ENCODE measurements at places on chromosomes 12 and 14. TPM values are rescaled to one million over a fixed set of nuclear protein-coding genes. Genes with fewer than 3 reads are reported as not detected.

FOXG1 gene
- total RNA-seq, result not detected

COA8 gene
- total RNA-seq, result 37.1 TPM

PTPN6 gene
- total RNA-seq, result 44.8 TPM

KLHDC1 gene
- 0.94 TPM for total RNA-seq

OR4E2 gene
- not detected for total RNA-seq

KLRC1 gene
- total RNA-seq, result 1.3 TPM

FAM181A gene
- total RNA-seq, result not detected

- H3K36me3 ChIP-seq, result no peaks in the 10 kb centered on the region
- no peaks in the 10 kb centered on the region for H3K4me1 ChIP-seq
- H3K27ac ChIP-seq, result no peak overlapping the region
- H3K4me3 ChIP-seq, result no peak overlapping the region
- no peaks in the 10 kb centered on the region for H3K27me3 ChIP-seq
Observed at GRCh38 chr14:30243207-30243606, 315.6 kb upstream of the PRKD1 start.

DNA sequence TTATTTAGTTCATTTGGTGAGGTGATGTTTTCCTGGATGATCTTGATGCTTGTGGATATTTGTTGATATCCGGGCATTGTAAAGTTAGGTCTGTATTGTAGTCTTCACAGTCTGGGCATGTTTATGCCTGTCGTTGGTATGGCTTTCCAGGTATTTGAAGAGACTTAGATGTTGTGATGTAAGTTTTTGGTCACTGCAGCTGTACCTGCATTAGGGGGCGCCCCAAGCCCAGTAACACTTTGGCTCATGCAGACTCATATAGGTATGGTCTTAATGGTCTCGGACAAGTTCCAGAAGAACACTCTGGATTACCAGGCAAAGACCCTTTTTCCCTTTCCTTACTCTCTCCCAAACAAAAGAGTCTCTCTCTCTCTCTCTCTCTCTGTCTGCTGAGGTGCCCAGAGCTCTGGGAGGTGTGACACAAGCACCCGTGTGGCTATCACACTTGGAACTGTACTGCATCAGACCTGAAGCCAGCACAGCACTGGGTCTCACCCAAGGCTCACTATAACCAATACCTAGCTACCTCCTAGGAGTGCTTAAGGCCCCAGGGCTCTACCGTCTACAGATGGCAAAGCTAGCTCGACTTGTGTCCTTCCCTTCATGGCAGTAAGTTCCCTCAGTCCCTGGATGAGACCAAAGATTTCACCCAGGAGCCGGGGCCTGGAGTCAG is 425.8 kb upstream of the ATXN7L3B start:
- H3K27me3 ChIP-seq, result no peaks in the 10 kb centered on the region
- H3K36me3 ChIP-seq, result no peaks in the 10 kb centered on the region
- H3K27ac ChIP-seq, result no peak overlapping the region
- H3K4me3 ChIP-seq, result no peak overlapping the region
- no peak for DNase-seq
- no peaks in the 10 kb centered on the region for H3K4me1 ChIP-seq

DNA sequence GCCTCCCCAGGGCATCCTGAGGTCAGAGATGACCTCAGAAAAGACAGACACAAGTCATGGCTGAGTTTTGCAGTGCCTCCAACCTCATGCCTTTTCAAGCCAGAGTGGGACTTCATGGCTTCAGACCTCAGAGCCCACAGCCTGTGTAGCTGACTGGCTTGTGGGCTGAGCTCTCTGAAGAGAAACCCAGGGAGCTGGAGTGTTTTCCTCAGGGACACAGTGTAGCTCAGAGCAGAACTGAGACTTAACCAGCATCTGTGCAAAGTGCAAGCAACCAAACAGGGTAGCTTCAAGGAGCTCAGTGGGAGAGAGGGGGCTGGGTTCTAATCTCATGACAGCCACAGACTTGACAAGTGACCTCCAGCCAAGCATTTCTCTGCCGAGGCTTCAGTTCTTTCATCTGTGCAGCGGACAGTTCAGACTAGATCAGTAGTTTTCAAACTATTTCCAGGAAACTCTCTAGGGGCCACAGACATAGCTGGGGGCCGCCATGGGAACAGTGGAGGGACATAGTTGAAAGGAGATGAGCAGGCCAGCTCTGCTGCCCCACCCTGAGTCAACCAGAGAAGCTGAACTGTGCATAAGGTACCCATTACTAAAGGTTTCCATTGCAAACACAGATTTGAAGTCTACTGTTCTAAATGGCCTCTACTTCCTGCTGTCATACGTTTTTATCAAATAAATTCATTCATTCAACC is 80.0 kb downstream of the LGMN start:
- H3K4me3 ChIP-seq, result no peak overlapping the region
- no peaks in the 10 kb centered on the region for H3K27me3 ChIP-seq
- H3K27ac ChIP-seq, result no peak overlapping the region
- DNase-seq, result no peak
- no peaks in the 10 kb centered on the region for H3K36me3 ChIP-seq
- H3K4me1 ChIP-seq, result no peaks in the 10 kb centered on the region

GRCh38 chr12:75690296-75690955 is 179.0 kb upstream of the KRR1 start:
- H3K27me3 ChIP-seq, result no peaks in the 10 kb centered on the region
- no peaks in the 10 kb centered on the region for H3K36me3 ChIP-seq
- no peaks in the 10 kb centered on the region for H3K4me1 ChIP-seq
- no peak for DNase-seq

DNA sequence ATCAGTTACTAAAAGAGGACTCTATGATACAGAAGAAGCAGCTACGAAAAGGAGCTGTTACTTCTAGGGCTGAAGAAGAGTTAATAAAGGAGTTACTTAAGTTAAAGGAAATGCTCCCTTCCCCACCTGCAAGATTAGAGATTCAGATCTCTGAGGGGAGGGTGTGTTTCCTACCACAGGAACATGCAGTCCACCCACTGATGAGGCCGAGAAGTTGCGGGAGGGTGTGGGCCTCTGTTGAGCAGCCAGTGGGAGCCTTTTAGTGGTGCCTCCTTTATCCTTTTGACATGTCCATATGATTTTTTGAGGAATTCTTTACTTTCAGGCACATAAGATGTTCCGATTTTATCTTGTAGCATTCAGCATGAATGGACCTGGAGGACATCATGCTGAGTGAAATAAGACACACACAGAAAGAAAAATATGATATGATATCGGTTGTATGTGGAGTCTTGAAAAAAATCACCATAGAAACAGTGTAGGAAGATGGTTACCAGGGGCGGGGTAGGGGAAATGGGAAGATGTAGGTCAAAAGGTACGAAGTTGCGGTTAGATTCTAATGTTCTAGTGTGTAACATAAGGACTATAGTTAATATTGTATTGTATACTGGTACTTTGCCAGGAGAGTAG is 4.4 kb upstream of the M6PR start:
- H3K4me3 ChIP-seq, result no peak overlapping the region
- no peak for DNase-seq
- no peak overlapping the region for H3K27ac ChIP-seq
- H3K27me3 ChIP-seq, result no peaks in the 10 kb centered on the region
- no peaks in the 10 kb centered on the region for H3K4me1 ChIP-seq

- H3K36me3 ChIP-seq, result no peaks in the 10 kb centered on the region
- no peaks in the 10 kb centered on the region for H3K4me1 ChIP-seq
- no peaks in the 10 kb centered on the region for H3K27me3 ChIP-seq
- DNase-seq, result no peak
- H3K27ac ChIP-seq, result no peak overlapping the region
- no peak overlapping the region for H3K4me3 ChIP-seq
Observed at GRCh38 chr12:89195470-89195869, 156.8 kb downstream of the DUSP6 start.

- peak overlapping the region; percentile 85 for H3K4me3 ChIP-seq
- H3K27me3 ChIP-seq, result no peaks in the 10 kb centered on the region
- H3K4me1 ChIP-seq, result peaks cover 6% of the 10 kb centered on the region
- peak; percentile 54 for DNase-seq
Observed at GRCh38 chr14:93332397-93332852, 411 bp downstream of the BTBD7 start.

GRCh38 chr12:45490232-45490881 is 239.1 kb upstream of the ARID2 start:
- no peak for DNase-seq
- H3K36me3 ChIP-seq, result no peaks in the 10 kb centered on the region
- no peaks in the 10 kb centered on the region for H3K4me1 ChIP-seq

GRCh38 chr14:23077962-23078361 is 17.0 kb downstream of the ACIN1 start:
- no peaks in the 10 kb centered on the region for H3K27me3 ChIP-seq
- DNase-seq, result no peak
- peak overlapping the region; percentile 41 for H3K27ac ChIP-seq
- H3K36me3 ChIP-seq, result peaks cover 52% of the 10 kb centered on the region

- DNase-seq, result no peak
- H3K27ac ChIP-seq, result no peak overlapping the region
- no peaks in the 10 kb centered on the region for H3K27me3 ChIP-seq
- peaks cover 5% of the 10 kb centered on the region for H3K36me3 ChIP-seq
Observed at GRCh38 chr14:67395876-67396189, 16.1 kb downstream of the PLEK2 start.

DNA sequence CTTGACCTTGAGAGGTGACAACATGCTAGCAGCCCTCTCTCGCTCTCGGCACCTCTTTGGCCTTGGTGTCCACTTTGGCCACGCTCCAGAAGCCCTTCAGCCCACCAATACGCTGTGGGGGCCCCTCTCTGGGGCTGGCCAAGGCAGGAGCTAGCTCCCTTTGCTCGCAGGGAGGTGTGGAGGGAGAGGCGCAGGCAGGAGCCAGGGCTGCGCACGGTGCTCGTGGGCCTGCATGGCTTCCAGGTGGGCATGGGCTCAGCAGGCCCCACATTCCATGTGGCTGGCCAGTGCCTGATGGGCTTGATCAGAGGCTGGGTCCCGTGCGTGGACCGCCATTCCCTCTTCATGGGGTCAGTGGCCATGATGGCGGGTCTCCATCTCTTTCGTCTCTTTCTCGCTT is 1237.0 kb upstream of the USP15 start:
- no peaks in the 10 kb centered on the region for H3K27me3 ChIP-seq
- DNase-seq, result no peak
- no peak overlapping the region for H3K27ac ChIP-seq
- H3K4me3 ChIP-seq, result no peak overlapping the region
- no peaks in the 10 kb centered on the region for H3K36me3 ChIP-seq

GRCh38 chr12:106136263-106136662 is 2.5 kb downstream of the NUAK1 start:
- H3K4me1 ChIP-seq, result no peaks in the 10 kb centered on the region
- no peaks in the 10 kb centered on the region for H3K36me3 ChIP-seq
- H3K27me3 ChIP-seq, result peaks cover 11% of the 10 kb centered on the region
- no peak overlapping the region for H3K4me3 ChIP-seq
- no peak overlapping the region for H3K27ac ChIP-seq

DNA sequence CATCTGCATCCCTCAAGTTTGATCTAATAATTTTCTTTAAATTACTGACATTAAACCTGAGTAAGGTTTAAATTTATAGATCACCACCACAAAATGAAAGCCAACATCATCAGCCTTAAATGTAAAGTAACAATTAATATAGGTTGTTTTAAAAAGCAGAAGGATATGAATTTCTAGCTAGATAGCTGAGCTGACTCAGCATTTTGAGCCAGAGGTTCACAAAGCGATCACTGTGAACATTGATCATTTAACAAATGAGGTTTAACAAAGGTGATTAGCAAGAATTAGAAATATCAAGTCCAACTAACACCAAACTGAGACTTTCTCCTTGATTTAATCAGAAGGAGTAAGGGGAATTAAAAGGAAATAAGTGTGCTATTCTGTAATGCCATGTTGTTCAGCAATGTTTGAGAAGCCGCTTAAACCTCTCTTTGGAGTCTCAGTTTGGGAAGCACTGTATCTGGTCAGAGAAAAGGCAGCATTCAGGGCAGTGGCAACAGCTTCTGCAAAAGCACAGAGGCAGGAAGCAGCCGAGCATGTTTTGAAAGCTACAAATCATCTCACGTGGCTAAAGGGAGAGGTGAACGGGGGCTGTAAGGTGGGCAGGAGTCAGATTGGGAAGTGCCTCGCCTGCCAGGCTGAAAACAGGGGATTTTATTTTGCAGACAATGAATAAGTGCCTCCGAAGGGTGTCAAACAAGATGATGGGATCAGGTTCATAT is 19.6 kb downstream of the RIMBP2 start:
- no peaks in the 10 kb centered on the region for H3K27me3 ChIP-seq
- no peaks in the 10 kb centered on the region for H3K36me3 ChIP-seq
- no peak for DNase-seq
- no peak overlapping the region for H3K4me3 ChIP-seq

DNA sequence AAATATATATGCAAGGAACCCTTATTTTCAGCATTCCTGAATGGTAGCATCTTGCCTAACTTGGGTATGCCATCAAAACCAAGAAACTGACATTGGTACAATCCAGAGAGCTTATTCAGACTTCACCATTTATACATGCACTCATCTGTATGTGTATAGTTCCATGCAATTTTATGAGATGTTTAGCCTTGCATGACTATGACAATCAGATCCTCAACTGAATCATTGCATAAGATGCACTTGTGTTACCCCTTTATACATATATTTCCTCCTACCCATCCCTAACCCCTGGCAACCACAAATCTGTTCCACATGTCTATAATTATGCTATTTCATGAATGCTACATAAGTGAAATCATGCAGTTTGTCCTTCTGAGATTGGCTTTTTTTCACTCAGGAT is 37.0 kb upstream of the PPFIBP1 start:
- H3K4me1 ChIP-seq, result no peaks in the 10 kb centered on the region
- H3K27ac ChIP-seq, result no peak overlapping the region
- DNase-seq, result no peak
- H3K36me3 ChIP-seq, result no peaks in the 10 kb centered on the region
- no peak overlapping the region for H3K4me3 ChIP-seq

DNA sequence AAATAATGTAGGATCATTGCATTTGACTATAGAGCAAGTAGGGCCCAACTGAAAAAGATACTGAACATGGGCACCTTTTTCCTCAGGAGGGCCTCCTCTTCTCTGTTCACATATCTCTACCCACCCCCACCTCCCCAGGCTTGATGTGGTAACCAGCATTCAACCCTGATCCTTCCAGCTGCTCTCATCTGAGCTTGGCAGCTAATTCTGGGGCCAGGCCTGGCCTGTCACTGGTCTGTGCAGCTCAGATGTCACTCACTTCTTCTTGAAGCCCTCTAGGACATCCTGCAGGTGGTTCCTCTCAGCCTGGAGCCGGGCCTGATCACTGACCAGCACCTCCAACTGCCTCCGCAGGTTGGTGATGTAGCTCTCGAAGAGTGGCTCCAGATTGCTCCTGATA is 2.1 kb downstream of the KRT84 start:
- no peaks in the 10 kb centered on the region for H3K36me3 ChIP-seq
- DNase-seq, result no peak
- H3K27me3 ChIP-seq, result no peaks in the 10 kb centered on the region
- no peak overlapping the region for H3K27ac ChIP-seq
- H3K4me3 ChIP-seq, result no peak overlapping the region

- H3K4me3 ChIP-seq, result no peak overlapping the region
- no peaks in the 10 kb centered on the region for H3K27me3 ChIP-seq
- no peak for DNase-seq
Observed at GRCh38 chr14:50775357-50775756, 55.6 kb downstream of the NIN start.

Data from colonic mucosa (tissue), 4 donors.